ENCODE measurements at places on chromosomes 1 and 21. TPM values are rescaled to one million over a fixed set of nuclear protein-coding genes. Genes with fewer than 3 reads are reported as not detected.
A peak's percentile ranks its signal among the peaks of the same experiment; 100 is the strongest.

GRCh38 chr1:42657201-42657600 lies 1.0 kb upstream of the PPIH start:
- peak overlapping the region; percentile 84 for H3K27ac ChIP-seq
- no peak for DNase-seq
- no peaks in the 10 kb centered on the region for H3K27me3 ChIP-seq
- peak overlapping the region; percentile 95 for H3K4me3 ChIP-seq

DNA sequence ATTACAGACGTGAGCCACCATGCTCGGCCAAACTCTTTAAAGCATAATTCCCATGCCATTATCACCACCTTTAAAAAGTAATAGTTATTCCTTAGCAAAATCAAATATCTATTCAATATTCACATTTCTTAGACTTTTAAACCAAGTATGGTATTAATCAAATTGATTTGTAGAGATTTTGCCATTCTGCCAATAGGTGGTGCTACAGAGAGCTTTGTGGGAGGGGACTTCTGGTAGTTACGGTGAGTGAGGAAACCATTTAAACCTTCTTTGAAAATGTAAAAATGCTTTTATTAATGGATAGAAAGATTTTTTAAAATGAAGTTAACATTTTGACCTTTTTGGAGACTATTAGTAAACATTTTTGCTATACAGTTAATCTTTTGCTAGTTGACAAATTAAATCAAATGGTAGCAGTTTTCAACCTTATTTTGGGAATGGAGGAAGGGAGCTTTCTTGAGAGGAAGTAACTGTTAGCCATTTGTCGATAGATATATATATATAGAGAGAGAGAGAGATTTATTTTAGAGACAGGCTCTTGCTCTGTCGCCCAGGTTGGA lies 19.3 kb downstream of the IARS2 start:
- no peak for DNase-seq
- peaks cover 81% of the 10 kb centered on the region for H3K36me3 ChIP-seq
- H3K4me1 ChIP-seq: no peaks in the 10 kb centered on the region
- H3K27ac ChIP-seq: no peak overlapping the region
- no peaks in the 10 kb centered on the region for H3K27me3 ChIP-seq

DNA sequence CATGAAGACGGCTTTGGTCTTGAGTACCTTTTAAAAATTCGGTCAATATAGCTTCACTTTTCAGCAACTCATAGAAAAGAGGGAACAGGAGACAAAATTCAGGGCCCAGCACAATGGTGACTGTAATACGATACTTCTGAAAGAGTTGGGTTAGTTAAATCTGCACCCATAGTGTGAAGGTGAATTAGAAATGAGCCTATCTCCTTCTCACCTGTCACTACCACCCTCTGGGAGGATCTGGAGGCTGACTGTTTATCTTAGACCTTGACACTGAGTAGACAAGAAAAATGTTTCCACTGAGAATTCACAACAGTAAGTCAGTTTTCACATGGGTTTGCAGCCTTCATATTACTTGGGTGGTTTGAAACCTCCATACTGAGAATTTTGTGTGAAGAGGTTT lies 57.9 kb upstream of the HMGB4 start:
- no peaks in the 10 kb centered on the region for H3K36me3 ChIP-seq
- no peak overlapping the region for H3K4me3 ChIP-seq
- no peak for DNase-seq
- no peak overlapping the region for H3K27ac ChIP-seq
- no peaks in the 10 kb centered on the region for H3K4me1 ChIP-seq

THEM5 gene
- not detected for total RNA-seq

- H3K4me1 ChIP-seq: no peaks in the 10 kb centered on the region
- no peak overlapping the region for H3K4me3 ChIP-seq
- no peaks in the 10 kb centered on the region for H3K27me3 ChIP-seq
- no peak for DNase-seq
Measured at GRCh38 chr1:14313731-14314431, 284.6 kb upstream of the KAZN start.

- H3K36me3 ChIP-seq: no peaks in the 10 kb centered on the region
- H3K27ac ChIP-seq: peak overlapping the region; percentile 73
- H3K4me1 ChIP-seq: peaks cover 18% of the 10 kb centered on the region
- peak overlapping the region; percentile 91 for H3K4me3 ChIP-seq
Measured at GRCh38 chr21:41877901-41878830, 978 bp downstream of the PRDM15 start.

GRCh38 chr1:21882721-21883415 lies 54.2 kb downstream of the HSPG2 start:
- H3K27ac ChIP-seq: no peak overlapping the region
- H3K4me3 ChIP-seq: no peak overlapping the region
- no peaks in the 10 kb centered on the region for H3K27me3 ChIP-seq
- no peak for DNase-seq

DNA sequence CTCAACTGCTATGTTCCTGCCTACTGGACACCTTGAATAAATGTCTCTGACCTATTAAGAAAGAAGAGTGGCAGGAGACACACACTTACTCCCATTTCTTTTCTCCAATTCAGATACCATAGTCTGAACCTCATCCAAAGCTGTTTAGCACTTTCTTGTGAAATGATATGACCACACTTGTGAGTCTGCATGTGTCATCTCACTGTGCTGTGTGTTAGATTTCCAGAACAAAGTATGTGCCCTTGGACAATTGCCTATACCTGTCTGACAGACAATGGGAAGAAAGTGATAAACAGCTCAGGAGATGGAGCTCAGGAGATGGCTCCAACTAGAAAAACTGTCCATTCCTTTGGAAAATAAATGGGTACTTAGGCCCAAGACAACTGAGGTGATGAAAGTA lies 48.4 kb downstream of the USP48 start:
- H3K27ac ChIP-seq: no peak overlapping the region
- peaks cover 73% of the 10 kb centered on the region for H3K36me3 ChIP-seq
- H3K4me3 ChIP-seq: no peak overlapping the region
- no peaks in the 10 kb centered on the region for H3K4me1 ChIP-seq
- no peaks in the 10 kb centered on the region for H3K27me3 ChIP-seq

ZNF669 gene
- 9.0 TPM for total RNA-seq

DNA sequence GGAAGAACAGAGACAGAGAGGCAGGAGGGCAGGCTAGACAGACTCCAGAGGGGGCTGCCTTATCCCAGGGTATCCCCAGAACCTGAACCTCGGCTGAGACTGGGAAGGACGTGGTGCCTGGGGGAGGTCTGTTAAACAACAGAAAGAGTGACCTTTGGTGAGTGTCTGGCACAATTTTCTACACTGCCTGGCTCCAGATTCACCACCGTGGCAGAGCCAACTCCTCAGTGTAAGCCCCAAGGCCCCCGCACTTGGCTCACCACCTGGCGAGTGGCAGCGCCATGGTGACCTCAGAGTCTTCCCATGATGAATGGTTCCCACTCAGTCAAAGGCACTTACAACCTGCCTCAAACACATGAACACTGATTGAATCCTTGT lies 6.5 kb downstream of the RD3 start:
- H3K36me3 ChIP-seq: no peaks in the 10 kb centered on the region
- no peak overlapping the region for H3K4me3 ChIP-seq
- H3K4me1 ChIP-seq: no peaks in the 10 kb centered on the region
- H3K27ac ChIP-seq: no peak overlapping the region
- peaks cover 4% of the 10 kb centered on the region for H3K27me3 ChIP-seq

DNA sequence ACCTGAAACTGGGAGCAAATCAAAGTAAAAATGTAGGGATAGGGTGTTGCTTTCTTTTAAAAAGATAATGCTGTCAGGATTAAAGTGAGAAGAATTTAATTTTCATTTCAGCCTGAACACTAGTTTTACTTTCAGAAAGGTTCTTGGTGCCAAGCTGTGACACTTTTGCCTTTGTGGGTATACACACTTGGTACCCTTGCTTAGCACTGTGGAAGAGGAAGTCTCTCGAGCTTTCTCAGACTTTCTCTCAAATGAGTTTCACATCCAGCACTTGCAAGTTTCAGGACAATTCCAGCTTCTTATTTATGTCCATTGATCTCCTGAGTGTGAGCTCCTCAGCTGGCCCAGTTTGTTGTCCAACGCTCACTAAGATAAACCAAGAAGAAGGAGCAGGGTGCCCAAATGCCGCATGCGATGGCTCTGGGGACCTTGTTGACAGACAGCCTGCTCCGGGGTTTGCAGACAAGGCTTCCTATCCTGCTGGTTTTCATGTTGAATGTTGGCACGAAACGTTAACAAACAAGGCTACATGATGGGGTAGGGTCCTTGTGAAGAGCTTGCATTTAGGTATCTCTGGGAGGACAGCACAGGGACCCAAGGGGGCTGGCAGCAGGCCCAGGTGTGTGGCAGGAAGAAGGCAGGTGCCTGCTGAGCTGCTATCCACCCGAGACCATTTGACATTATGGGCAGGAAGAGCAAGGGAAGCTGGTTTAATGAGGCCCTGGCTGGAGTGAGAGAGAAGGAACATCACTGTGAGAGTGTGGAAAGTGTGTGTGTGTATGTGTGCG lies 79.7 kb downstream of the POFUT2 start:
- H3K4me1 ChIP-seq: peaks cover 6% of the 10 kb centered on the region
- no peak overlapping the region for H3K4me3 ChIP-seq
- H3K27me3 ChIP-seq: no peaks in the 10 kb centered on the region
- no peak for DNase-seq
- H3K27ac ChIP-seq: no peak overlapping the region

BARHL2 gene
- total RNA-seq: not detected

DNA sequence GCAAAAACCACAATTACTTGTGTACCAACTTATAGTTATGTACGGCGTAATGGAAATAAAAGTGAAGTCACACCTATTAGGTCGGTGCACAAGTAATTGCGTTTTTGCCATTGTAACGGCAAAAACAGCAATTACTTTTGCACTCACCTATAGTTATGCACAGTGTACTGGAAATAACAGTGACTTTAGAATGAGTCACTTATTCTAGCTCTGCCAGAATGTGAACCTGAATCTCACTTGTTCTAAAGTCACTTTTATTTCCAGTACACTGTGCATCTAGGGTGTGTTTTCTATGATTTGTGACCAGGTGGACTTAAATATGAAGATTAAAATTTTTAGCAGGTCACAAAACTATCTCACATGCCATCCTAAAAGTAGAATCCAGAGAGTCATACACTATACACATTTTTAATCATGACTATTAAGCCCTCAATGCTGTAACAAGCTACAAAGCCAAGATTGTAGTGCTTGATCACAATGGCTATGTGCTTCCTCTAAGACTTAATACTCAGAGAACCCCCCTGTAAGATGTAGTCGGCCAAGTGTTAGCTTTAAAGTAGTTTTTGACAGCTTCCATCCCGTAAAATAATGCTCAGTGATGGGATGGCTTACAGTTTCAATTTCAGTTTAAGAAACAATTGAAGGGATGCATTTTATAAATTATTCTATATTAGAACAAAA lies 218.8 kb downstream of the NEGR1 start:
- no peak for DNase-seq
- H3K4me1 ChIP-seq: no peaks in the 10 kb centered on the region
- no peak overlapping the region for H3K4me3 ChIP-seq
- no peaks in the 10 kb centered on the region for H3K36me3 ChIP-seq
- no peak overlapping the region for H3K27ac ChIP-seq
- H3K27me3 ChIP-seq: no peaks in the 10 kb centered on the region

CFHR5 gene
- not detected for total RNA-seq

DNA sequence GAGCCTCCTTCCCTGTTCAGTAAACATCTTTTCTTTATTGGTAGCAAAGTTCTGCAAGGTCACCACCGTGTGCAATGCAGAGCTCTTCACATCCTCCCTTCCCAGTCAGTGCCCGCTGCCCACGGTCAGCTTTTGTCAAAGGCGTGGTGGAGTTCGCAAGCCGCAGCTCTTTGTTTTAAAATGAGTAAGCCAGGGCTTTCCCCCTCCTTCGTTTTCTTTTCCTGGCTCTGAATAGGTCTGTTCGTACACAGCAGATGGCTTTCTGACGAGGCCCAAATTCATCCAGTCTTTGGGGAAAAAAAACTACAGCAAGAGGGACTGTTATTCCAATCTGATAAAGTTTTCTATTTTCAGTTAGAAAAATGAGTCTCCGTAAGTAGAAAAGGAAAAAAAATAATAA lies 153.2 kb downstream of the LRIG2 start:
- H3K4me3 ChIP-seq: no peak overlapping the region
- DNase-seq: no peak
- no peak overlapping the region for H3K27ac ChIP-seq
- no peaks in the 10 kb centered on the region for H3K27me3 ChIP-seq

GRCh38 chr1:219927298-219927955 lies 930 bp downstream of the SLC30A10 start:
- no peaks in the 10 kb centered on the region for H3K36me3 ChIP-seq
- peaks cover 11% of the 10 kb centered on the region for H3K4me1 ChIP-seq
- no peak overlapping the region for H3K27ac ChIP-seq

GRCh38 chr1:48000883-48001282 lies 3.7 kb upstream of the TRABD2B start:
- H3K27ac ChIP-seq: no peak overlapping the region
- H3K27me3 ChIP-seq: peaks cover 27% of the 10 kb centered on the region
- no peaks in the 10 kb centered on the region for H3K4me1 ChIP-seq

ESPN gene
- 8.3 TPM for total RNA-seq

GRCh38 chr1:8812081-8812480 lies 5.4 kb downstream of the RERE start:
- H3K27me3 ChIP-seq: no peaks in the 10 kb centered on the region
- H3K27ac ChIP-seq: no peak overlapping the region
- no peak overlapping the region for H3K4me3 ChIP-seq
- DNase-seq: no peak

Measured in lower lobe of right lung (tissue), 2 donors.